ENCODE measurements at places on chromosomes 6 and 20.

- no peak for DNase-seq
Observed at GRCh38 chr20:25281541-25281991, 33.7 kb downstream of the PYGB start.

GRCh38 chr6:2611092-2611491, 139.6 kb downstream of the MYLK4 start:
- DNase-seq, result no peak

DNA sequence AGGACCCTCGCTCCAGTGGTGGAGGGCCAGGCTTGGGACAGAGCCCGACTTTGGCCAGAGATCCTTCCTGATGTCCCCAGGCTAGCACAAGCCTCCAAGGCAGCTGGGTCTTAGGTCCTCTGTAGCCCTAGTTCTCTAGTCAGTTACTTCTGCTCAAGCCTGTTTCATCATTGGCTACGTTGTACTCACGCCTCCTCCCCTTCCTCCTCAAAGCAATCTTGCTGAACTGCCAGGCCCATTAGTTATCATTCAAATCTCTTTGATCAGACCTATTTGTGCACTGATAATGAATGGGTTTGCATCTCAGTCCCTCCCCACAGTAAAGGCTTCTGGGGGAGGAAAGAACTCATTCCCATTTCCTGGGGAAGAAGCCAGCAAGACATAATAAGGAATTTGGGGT, 256.8 kb downstream of the NFATC2 start:
- DNase-seq, result no peak

DNA sequence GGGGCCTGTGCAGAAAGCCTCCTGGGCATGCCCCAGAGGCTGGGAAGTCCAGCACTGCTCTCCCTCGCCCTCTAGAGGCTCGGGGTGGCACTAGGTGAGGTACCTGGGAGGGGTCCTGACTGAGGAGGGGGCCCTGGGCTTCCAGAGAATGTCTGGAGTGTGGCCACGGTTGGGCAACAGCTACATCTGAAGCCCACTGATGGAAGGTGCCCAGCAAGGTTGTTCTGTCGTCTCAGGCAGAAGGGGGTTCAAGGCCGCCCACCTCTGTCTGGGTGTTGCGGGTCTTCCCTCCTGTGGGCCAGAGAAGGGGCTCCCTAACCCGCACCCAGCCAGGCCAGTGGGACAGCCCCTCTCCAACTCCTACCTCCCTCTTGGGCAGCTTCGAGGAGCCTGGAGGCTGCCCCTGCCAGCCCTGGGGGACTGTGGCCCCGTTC, 11.4 kb upstream of the VEGFA start:
- no peak for DNase-seq

- peak; percentile 38 for DNase-seq
Observed at GRCh38 chr6:167113935-167114910, 8.7 kb upstream of the CCR6 start.

- no peak for DNase-seq
Observed at GRCh38 chr6:157538698-157539097, 157.7 kb downstream of the ZDHHC14 start.

GRCh38 chr6:156689656-156690055, 87.5 kb upstream of the ARID1B start:
- DNase-seq, result no peak

DNA sequence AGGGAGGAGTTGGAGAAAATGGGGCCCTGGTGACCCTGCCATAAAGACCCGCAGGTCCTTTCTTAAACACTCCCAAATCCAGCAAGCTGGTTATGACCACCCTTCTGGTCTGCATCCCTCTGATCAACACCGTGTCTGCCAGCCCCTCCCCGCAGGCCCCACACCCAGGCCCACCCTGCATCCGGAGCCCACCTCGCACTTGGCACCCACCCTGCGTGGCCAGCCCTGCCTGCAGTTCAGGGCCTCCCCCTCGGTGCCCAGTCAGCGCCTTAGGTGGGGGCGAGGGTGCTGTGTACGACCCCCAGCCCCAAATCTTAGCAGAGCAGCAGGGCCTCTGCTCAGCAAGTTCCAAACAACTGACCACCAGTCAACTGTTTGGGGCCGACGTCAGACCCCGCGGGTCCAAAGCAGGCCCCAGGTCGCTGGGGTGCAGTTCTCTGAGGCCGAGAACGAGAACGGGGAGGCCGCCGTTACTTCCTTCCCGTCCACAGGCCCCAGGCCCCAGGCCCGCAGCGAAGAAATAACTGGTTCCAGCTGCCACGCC, 1.2 kb downstream of the ACSS1 start:
- DNase-seq, result no peak

- peak; percentile 54 for DNase-seq
Observed at GRCh38 chr20:327186-328026, 2.1 kb downstream of the SOX12 start.

GRCh38 chr20:36248836-36249235, 12.6 kb downstream of the AAR2 start:
- no peak for DNase-seq

DNA sequence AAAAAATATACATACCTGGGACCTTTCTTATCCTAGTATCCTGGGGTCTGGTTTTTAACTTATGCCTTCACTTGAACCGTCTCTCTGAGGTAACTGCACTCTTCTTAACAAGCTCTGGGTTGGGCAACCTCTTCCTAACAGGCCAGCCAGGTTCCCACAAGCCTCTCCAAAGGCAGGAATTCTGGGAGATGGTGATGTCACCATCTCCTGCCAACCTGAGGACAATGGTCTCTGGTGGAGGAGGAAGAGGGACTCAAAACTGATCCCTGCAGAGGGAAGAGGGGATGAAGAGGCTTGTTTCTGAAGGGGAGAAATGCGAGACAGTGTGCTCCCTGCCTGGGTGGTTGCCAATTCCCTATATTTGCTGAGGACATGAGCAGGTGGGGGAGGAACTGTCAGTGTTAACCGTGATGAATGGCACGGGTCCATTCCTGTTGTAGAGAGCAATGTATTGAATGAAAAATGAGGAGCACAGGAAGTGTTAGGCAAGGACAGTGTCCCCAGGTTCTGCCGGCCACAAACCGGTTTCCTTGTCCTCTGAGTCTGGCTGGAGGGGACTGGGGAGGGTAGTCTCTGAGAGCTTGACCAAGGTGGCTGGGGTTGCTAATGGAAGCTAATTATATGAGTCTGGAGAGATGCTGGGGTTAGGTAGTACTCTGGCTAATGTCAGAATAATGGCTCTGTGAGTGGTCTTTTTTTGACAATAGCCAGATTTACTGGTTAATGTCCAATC, 95.5 kb downstream of the KCNB1 start:
- DNase-seq, result no peak

GRCh38 chr6:42251911-42252637, 34.4 kb upstream of the MRPS10 start:
- no peak for DNase-seq

DNA sequence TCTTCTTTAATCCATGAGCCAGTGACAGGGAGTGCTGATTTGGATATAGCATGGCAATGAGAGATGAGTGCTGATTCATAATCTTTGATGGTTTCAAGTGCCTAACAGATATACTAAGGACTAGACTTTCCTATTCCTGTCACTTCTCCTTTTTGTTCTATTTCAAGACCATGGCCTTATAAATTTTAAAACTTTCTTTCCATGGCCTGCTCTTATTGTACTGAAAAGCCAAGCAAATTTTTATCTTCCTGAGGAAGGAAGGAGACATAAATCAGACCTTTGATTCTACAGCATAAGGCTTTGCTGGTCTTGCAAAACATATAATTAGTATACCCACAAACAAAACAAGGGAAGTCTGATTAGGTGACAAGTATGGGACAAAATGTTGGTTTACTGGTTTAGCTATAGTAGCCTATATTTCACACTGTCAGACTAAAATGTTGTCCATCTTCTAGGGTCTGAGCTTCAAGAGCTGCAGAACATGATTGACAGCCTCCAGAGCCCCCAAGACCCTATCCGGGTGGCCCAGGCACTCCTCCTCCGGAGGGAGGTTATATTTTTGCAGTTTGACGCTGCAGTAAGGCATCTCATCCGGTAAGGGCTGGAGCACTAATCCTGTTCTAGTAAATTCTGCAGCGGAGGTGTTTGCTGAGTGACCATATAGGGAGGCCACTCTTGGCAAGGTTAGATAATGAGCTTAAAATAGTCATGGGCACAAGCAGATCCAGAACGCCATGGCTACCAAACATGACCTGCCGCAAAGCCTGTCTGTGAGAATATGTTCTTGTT, 82.3 kb downstream of the CD164 start:
- no peak for DNase-seq
